ENCODE measurements at places on chromosomes 5 and 9.

DNA sequence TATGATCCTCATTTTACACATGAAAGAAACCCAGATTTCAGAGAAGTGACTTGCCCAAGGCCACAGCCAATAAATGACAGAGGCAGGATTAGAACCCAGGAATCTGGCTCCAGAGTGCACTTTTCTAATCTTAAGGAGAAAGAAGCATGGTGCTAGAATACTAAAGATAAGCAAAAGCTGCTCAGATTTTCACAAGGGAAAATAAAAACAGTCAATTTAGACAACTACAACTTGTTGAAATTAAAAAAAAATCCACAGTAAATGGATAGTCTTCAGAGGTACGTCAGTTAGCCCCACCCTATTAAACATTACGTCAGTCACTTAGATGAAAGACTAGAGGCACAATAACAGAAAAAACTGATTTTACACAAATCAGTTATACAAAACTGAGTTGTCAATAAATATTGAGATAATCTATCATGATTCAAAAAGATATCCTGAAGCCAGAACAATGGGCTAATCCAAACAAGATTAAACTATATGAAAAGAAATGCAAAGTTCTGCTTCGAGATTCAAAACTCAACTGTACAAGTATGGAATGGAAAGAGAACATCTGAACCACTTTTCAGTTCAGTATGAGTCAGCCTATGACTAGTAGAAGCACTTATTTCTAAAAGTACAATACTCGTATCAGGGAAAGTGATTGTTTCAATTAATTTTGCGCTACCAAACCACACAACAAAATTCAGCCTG is 9.3 kb downstream of the TMEM245 start:
- DNase-seq = no peak

- DNase-seq = no peak
These were observed 20.4 kb upstream of the IER5L start for GRCh38 chr9:129198319-129199043.

- no peak for DNase-seq
These were observed 120.1 kb upstream of the LPAR1 start for GRCh38 chr9:111158363-111158762.

- no peak for DNase-seq
These were observed 41.9 kb upstream of the PLPP6 start for GRCh38 chr9:4620057-4620765.

- no peak for DNase-seq
These were observed 495.9 kb upstream of the PAPPA start for GRCh38 chr9:115657695-115658094.

DNA sequence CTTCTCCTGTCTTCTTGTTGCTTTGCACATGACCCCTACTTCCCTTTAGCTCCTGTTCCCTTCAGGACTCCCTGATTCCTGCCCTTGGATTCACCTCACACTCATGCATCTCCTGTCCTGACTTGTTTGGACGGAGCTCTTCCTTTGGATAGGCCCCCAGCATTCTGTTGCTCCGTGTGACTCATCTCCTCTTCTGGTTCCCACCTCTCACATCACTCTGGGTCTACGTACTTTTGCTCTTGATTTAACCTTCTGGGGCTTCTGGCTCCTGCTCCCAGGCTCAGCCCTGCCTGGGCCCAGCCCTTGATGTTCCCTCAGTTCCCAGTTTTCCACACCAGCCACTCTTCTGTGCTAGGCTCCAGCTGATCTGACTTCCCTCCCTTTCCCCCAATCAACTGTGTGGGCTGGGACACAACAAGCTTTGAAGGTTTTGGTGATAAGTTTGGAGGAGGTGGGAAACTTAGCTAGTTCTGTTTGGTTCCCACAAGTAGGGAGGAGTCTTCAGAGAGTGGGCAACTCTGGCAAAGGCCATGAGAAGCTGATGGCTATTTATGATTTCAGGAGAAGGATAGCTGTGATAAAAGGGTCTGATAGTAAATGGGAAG is 331.5 kb downstream of the ARHGEF28 start:
- DNase-seq = no peak

DNA sequence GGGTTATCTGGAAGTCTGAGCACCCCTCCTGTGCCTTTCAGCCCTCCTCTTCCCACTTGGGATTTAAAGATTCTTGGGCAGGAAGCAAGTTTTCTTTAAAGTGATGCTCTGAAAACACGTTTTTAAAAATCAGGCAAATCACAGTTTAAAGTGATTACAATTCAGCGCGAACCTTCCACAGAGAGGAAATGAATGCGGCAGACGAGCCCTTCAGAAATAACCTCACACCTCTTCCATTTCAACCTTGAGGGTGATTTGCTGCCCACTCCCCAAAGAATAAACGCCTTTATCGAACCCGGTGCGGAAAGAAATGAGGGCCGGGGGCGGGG is 2.3 kb upstream of the EFNA5 start:
- no peak for DNase-seq

DNA sequence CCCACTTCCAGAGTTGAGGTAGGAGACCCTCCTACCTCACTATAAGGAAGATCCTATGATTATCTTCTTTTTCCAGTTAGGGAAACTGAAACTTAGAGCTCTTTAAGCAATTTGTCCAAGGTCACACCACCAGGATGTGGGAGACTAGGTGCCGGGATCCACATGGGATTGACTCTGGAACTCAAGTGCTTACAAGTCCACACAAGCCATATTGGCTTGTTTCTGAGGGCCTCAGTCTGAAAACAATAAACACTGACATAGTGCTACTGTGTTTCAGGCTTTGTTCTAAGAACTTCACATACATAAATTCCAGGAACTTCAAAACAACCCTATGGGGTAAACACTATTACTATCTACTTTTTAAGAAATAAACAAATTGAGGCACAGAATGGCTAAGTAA is 481.3 kb downstream of the ZSWIM6 start:
- no peak for DNase-seq

Measured in thoracic aorta (tissue), 2 donors.